GM12891 (cell line): ENCODE measurements at places on chromosomes 1 and 21.
A peak's percentile ranks its signal among the peaks of the same experiment; 100 is the strongest.

DNA sequence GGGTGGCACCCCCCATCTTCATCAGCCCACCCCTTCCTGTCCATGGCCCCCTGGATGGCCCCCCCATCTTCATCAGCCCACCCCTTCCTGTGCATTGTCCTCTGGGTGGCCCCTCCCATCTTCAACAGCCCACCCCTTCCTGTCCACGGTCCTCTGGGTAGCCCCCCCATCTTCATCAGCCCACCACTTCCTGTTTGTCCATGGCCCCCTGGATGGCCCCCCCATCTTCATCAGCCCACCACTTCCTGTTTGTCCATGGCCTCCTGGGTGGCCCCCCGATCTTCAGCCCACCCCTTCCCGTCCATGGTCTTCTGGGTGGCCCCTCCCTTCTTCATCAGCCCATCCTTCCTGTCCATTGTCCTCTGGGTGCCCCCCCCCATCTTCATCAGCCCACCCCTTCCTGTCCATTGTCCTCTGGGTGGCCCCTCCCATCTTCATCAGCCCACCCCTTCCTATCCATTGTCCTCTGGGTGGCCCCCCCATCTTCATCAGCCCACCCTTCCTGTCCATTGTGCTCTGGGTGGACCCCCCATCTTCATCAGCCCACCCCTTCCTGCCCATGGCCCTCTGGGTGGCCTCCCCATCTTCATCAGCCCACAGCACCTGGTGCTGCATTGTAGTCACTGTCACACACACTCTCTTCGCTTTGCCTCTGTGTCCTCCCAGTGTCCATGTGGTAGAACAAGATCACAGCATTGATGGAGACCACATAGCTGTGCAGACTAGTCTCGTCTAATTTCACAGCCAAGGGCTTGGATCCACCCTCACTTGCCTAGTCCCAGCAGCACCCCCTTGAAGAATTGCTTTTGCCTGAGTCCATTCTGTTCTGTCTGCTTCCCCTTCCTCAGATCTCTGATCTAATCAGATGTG, 95.9 kb downstream of the PCBP3 start:
- no peak for DNase-seq

- no peak for DNase-seq
These were observed 162.1 kb downstream of the GLUL start for GRCh38 chr1:182229451-182229850.

GRCh38 chr1:76933847-76934815, 66.9 kb downstream of the ST6GALNAC5 start:
- DNase-seq, result no peak

DNA sequence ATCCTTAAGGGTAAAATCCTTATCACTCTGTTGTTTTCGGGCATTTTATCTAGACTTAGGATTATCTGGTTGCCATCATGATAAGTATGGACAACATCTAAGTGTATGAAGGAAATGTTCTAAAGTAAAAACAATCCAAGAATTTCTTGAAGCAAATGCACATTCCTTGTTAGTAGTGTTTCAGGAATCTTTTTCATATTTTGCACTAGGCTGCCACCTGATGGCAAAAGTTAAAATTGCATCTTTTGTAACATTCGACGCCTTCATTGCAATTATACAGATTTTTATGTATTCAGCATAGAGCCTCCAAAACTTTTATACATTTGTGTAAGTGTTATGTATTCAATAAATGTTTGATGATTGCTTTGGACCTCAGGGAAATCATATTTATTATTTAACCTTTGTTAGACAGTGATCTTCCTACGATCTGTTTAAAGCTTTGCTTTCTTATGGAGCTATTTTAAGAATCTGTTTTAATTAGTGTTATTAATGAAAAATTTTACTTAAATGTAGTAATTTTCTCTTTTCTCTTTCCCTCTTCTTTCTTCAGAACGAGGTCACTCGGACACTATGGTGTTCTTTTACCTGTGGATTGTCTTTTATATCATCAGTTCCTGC, 49.4 kb upstream of the KIAA1614 start:
- no peak for DNase-seq

- DNase-seq, result no peak
These were observed 879 bp upstream of the WLS start for GRCh38 chr1:68233202-68233601.

GRCh38 chr1:218718206-218718605, 373.1 kb downstream of the TGFB2 start:
- no peak for DNase-seq

GRCh38 chr1:37808369-37809319, 636 bp upstream of the YRDC start:
- DNase-seq, result no peak

GRCh38 chr1:118190561-118190960, 5.5 kb upstream of the SPAG17 start:
- no peak for DNase-seq

- DNase-seq, result no peak
These were observed 80.4 kb upstream of the ADAMTS5 start for GRCh38 chr21:27047283-27047657.

DNA sequence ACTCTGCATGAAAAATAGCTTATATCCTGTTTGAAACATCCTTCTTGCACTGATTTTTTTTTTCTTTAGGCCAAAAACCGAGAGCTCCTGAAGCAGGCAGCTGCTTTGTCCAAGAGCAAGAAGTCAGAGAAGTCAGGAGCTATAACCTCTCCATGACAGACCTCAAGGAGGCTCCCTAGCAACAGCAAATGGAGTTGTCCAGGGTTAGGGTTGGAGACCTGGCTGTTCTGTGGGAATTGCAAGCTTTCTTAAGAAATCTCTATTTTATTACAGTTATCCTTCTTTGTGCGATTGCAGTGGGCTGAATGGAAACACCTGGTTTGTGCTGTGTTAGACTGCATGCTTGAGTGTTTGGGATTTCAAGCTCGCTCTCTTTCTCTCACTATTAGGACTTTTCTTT, 12.6 kb upstream of the STX12 start:
- no peak for DNase-seq

- DNase-seq, result no peak
These were observed 466.8 kb downstream of the KIF26B start for GRCh38 chr1:245621589-245621988.

DNA sequence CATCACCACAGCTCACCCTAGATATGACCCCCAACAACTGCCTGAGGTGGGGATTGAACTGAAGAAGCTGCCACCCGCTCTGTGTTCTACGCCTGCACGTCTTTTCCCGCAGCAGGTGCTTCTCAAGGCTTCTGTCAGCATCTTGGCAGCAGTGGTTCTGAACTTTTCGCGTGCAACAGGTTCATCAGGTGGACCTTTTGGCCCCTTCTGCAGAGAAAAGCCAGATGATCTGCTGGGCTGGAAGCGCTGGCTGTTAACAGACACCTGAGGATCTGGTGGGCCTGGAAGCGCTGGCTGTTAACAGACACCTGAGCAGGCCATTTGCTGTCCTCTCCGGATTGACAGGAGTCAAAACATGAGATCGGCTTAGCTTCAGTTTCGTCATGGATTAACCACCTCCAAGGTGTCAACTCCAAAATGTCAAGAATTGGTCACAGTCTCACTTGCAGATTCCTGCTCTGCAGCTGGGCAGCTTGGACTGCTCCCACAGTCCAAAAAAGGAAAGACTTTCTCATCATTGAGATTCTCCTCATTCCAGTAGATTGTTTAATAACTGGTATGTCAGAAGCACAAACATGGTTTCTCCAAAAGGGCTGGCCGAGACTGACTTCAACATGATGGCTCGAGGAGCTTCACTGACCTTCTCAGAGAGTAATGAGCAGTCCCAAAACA, 4.7 kb downstream of the C1orf174 start:
- DNase-seq, result no peak

DNA sequence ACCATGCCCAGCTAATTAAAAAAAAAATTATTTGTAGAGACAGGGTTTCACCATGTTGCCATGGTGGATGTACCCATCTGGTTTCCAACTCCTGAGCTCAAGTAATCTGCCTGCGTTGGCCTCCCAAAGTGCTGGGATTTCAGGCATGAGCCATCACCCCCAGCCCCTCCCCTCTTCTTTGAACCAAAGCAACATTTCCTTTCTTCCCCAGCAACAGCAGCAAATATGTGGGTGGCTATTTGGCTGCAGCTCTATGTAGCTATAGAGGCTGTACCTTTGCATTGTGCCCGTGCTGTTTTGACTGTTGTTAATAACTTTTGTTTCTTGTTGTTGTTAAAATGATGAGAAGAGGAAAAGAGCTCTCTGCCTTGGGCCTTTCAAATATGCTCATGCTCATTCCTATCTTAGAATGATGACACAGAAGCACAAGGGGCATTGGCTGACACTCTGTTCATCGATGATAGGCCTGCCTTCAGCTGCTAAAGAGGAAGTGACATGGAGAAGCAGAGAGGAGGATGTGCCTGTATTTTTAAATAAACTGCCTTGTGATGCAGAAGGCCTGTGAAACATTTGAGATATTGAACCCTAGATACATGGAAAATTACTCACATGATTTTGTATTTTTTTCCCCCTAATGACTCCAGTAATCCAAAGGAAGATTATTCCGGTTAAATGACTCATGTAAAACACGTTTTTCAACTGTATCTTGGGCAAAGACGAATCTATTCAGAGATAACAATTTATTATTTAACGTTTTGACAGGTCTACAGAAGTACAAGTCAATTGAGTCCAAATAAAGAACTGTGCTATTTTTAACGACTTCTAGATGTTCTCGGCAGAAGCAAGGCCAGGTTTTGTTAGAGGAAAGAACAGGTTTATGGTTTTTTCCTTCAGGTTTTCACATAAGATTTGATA, 20.5 kb upstream of the XPR1 start:
- peak; percentile 14 for DNase-seq

DNA sequence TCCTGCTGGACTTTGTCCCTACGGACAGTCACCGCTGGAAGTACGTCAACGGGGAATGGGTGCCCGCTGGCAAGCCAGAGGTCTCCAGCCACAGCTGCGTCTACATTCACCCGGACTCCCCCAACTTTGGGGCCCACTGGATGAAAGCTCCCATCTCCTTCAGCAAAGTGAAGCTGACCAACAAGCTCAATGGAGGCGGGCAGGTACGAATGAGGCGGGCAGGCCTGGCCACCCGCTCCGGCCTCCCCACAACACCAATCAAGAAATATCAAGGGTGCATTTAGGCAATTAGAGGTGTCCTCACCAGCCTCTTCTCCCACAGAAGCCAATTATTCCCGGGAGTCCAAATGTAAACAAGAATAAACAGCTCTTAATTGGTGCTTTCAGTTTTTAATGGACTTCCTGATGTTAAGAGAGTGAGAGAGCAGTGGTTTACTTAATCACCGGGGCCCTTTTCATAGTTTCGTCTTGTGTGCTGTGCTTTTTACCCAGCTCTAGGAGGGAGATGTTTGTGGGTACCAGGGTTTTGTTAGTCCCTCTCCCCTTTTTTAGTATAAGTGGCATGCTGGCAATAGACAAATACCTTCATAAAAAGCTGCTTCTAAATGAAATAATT, 10.7 kb downstream of the TBX19 start:
- no peak for DNase-seq

DNA sequence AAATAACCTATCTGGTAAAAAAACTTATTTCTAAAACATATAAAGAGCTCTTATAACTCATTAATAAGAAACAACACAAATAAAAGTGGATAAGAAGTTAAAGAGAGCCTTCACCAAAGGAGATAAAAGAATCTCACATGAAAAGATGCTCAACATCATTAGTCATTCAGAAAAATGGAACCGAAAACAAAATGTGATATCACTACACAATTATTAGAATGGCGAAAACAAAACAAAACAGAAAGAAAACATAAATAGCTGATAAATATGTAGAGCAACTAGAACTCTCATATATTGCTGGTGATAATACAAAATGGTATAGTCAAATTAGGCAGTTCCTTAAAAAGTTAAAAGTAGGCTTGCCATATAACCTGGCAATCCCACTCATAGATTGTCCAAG, 1109.3 kb downstream of the PLA2G4A start:
- no peak for DNase-seq

GRCh38 chr1:145977486-145978470, 13.3 kb downstream of the POLR3GL start:
- peak; percentile 66 for DNase-seq

- no peak for DNase-seq
These were observed 13.7 kb downstream of the CSF1 start for GRCh38 chr1:109924316-109924715.

DNA sequence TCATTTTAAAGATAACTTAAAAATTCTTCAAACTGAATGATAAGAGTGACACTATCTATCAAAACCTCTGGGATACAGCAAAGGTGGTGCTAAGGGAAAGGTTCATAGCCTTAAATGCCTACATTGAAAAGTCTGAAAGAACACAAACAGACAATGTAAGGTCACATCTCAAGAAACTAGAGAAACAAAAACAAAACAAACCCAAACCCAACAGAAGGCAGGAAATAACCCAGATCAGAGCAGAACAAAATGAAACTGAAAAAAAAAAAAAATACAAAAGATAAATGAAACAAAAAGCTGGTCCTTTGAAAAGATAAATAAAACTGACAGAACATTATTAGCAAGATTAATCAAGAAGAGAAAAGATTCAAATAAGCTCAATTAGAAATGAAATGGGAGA, 6.8 kb downstream of the ODF2L start:
- DNase-seq, result no peak

- no peak for DNase-seq
These were observed 11.9 kb downstream of the RCSD1 start for GRCh38 chr1:167641786-167642500.

GRCh38 chr1:36625935-36626310, 143.2 kb upstream of the CSF3R start:
- no peak for DNase-seq

DNA sequence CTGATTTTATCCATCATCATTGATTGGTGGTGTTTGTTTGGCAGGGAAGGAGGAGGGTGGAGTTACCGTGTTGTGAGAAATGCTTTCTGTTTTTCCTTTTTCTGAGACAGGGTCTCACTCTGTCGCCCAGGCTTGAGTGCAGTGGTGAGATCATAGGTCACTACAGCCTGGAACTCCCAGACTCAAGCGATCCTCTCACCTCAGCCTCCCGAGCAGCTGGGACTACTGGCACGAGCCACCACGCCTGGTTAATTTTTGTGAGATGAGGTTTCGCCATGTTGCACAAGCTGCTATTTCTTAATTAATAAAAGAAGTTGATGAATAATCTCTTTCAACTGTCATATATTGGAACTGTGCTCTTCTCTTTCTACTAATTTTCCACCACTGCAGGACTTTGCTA, 44.3 kb downstream of the HUNK start:
- DNase-seq, result no peak

- no peak for DNase-seq
These were observed 44.9 kb upstream of the NTPCR start for GRCh38 chr1:232905331-232906034.

- no peak for DNase-seq
These were observed 1.5 kb upstream of the RGS1 start for GRCh38 chr1:192574073-192574472.

DNA sequence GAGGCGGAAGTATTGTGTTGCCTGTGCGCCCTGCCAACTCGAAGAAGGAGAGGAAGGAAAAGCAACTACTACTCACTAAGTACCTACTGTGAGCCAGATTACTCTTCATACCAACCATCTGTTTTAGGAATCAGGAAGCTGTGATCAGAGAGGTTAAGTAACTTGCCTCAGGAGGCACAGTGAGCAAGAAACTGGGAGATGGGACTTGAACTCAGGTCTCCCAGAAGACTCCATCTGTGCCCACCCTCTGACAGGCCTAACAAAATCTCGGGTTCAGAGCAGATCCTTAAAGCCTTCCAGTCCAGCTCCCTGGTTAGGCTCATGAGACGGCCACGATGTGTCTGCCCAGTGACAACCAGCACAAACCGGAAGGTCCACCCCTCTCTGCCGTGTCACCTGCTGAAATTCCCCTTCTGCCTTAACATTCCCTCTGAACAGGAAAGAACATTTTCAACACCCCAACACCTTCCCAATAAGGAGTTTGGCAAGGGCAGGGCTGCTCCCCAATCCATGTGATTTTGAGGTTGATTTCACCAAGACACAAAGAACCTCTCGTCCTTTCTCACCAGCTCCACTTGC, 230.1 kb downstream of the TOMM20 start:
- no peak for DNase-seq
